ENCODE measurements at places on chromosomes 4 and X. TPM values are rescaled to one million over a fixed set of nuclear protein-coding genes. Genes with fewer than 3 reads are reported as not detected.

DNA sequence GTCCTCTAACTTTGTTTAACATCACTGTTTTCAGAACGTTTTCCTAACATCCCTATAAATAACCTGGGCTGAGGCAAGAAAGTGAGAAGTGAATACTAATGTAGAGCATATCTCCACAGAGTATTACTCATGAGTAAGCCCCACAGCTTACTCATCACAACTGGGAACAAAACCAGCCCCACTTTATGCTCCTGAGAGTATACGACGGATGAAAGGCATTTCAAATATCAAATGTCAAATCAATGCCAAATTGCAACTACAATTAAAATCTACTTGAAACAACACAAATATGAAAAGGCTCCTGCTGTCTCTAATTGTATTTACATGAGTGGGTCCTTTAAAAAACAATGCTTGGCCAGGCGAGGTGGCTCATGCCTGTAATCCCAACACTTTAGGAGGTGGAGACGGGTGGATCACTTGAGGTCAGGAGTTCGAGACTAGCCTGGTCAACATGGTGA, 41.2 kb downstream of the SH3RF1 start:
- peak; percentile 96 for DNase-seq

GRCh38 chr4:156476359-156476758, 495.2 kb downstream of the PDGFC start:
- DNase-seq = peak; percentile 94

DNA sequence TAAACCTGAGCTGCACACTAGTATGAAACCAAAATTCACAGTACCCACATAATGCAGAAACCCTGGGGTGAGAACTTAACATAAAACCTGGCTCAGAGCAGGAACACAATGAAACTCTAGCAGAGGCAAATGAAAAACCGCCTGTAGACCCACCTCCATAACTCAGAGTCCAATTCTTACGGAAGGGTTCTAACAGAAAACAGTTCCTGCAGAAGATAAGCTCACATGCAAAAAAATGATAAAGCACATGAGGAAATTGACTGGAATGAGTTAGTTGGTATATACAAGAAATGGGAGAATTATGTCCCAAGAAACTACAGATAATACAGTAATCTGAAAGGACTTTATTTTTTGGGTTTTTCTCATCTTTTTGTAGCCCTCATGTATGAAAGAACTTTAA, 14.7 kb downstream of the RTL9 start:
- no peak for DNase-seq

DNA sequence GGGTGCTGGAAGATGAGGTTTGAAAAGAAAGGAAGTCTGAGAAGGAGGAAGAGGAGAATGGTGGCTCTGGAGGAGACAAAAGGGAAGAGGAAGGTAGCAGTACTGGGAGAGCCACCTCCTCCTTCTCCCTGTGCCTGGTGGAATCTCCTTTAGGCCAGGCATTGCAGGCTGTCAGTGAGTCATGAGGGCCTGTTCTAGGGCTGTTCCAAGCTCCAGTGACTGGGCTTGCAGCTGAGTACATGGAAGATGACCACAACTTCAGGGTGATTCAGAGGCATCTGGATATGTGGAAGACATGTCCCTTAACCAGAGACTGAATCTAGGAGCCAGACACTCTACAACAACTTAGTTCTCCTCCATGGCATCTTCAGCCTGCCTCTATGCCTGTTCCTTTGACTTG, 107.8 kb downstream of the EFNB1 start:
- peak; percentile 94 for DNase-seq

- DNase-seq = peak; percentile 70
These were observed 245.0 kb upstream of the GPC4 start for GRCh38 chrX:133660281-133660680.

GRCh38 chrX:13808865-13809264, 8.0 kb downstream of the GPM6B start:
- DNase-seq = peak; percentile 25

DNA sequence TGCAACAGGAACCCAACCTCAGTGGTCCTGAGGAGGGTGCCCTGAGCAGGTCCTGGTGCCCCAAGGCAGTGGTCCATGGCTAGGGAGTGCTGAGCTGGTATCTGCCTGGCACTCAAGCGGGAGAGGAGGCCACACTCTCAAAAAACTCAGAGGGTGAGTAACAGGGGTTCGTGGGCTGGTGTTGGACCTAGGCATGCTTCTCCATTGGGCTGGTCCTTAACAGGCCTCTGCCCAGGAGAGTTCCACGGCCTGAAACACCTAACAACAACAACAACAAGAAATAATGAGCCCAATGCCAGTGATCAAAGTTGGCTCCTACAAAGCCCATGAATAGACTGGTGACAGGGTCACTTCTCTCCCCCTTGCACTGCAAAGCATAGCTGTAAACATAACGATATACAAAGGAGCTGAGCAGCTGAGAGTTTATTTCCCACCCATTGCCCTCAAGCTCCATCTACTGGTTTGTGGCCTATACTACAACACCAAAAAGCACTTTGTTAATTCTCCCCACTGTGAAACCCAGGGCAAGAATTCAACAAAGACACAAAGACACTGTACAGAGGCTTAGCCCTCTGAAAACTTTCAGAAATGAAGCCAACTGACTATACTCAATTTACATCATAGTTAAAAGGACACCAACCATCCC, 736.1 kb upstream of the ADGRL3 start:
- DNase-seq = peak; percentile 36

GRCh38 chr4:110041735-110042134, 129.1 kb downstream of the EGF start:
- DNase-seq = no peak

GRCh38 chrX:129823115-129823514, 20.6 kb downstream of the ZDHHC9 start:
- DNase-seq = peak; percentile 10

The TBX22 gene
- not detected for total RNA-seq

GRCh38 chrX:16160729-16161128, 6.6 kb upstream of the MAGEB17 start:
- DNase-seq = peak; percentile 47

GRCh38 chrX:57516491-57516890, 75.3 kb upstream of the ZXDB start:
- DNase-seq = no peak

DNA sequence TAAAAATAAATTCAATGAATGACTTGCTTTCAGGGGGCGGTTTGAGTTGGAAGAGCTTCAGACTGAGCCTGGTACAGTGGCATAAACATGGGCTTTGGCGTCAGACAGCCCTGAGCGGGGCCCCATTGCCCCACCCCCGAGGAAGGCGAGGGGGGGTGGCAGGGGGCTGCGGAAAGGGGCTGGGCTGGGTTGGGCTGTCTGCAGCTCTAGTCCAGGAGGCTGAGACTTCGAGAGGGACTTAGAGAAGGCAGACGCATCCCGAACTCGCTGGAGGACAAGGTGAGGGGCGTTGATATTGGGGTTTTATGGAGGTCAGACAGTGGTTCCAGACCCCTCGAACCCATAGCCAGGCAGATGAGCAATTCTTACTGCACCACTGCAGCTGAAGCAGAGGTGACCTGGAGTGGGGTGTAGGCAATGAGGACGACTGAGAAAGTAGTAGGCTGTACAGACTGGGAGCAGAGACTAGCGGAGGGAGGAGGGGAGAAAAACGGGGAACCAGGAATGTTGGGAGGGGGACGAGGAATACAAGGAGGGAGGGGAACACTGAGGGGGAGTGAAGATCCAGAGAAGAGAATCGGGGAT, at the start of gene MAGED2:
Gene MAGED2 (plus strand): TSS at position 222 of the 585 bp plus-strand sequence. CDS start 1,587 bp downstream, outside the sequence.
- peak; percentile 39 for DNase-seq

DNA sequence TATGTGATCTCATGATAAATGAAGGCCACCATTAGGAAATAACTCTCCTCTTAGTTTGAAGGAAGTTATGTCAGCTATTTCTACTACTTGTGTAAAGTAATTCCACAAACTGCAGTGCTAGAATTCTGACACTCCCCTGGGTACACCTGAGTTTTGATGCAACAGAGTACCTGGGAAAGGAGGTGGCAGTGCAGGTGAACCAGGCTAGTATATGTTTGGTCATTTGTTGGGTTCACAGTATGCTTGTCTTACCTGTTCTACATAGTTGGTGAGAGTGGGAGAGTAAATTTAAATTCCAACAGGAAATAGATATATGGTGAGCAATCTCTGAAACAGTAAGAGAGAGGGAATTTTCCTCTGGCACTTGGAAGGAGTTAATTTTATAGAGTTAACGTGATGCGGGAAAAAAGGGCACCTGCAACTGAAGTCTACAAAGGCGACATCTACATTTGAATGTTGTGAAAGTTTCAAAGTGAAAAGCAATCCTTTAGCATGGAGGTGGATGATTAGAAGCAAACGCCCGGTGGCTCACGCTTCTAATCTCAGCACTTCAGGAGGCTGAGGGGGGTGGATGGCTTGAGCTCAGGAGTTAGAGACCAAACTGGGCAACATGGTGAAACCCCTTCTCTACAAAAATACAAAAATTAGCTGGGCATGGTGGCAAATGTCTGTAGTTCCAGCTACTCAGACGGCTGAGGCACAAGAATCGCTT, 8.3 kb upstream of the SLC10A6 start:
- no peak for DNase-seq

The SOD3 gene
- total RNA-seq = 34.8 TPM

- DNase-seq = no peak
These were observed 82.4 kb downstream of the ATP10D start for GRCh38 chr4:47567511-47567910.

- DNase-seq = no peak
These were observed 39.3 kb downstream of the LNX1 start for GRCh38 chr4:53551958-53552357.

The HEPH gene
- total RNA-seq = 43.1 TPM

The GPC3 gene
- total RNA-seq = 45.5 TPM

DNA sequence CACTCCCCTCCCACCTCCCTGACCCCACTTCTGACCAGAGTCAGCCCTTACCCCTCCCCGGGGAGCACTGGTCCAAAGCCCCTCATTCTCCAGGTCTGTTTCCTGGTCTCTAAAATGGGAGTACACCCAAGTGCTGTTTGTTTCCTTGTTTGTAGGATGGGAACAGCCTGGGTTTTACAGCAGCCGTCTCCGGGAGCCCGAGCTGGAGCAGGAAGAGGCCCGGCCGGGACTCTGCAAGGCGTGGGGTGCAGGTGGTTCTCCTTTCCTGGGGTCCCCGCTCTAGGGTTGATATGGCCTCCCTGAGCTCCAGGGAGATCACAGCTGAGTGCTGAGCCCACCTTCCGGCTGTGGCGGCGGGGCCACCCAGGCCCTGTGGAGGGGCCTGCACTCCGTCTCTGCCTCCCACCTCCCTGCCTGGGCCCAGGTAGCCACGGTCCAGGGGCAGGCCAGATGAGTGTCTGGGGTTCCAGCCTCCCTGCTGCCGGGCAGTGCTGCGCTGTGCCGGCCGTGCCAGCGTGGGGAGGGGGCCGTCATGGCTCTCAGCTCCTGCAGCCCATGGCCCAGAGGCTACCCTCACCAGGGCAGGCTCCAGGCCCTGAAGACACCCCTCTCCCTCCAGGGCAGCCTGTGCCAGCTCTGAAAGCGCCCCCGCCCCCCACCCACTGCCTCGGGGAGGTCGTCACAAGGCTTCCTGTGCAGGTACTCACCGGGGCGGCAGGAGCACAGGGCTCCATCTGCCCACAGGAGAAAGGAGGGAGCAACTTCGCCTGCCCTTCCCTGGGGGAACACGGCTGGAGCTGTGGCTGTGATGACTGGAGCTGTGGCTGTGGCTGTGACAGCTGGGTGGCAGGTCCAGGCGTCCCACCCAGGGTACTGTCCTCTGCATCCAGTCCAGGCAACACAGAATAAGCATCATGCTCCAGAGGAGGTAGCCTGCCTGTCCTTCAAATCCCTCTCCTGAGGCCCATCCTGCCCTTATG, 98.8 kb downstream of the ADRA2C start:
- DNase-seq = no peak

The BCAP31 gene
- 94.8 TPM for total RNA-seq

The MAB21L2 gene
- total RNA-seq = not detected

GRCh38 chr4:86108137-86108536, 251.7 kb downstream of the MAPK10 start:
- DNase-seq = peak; percentile 54
